ENCODE measurements at places on chromosomes 12 and 14.

DNA sequence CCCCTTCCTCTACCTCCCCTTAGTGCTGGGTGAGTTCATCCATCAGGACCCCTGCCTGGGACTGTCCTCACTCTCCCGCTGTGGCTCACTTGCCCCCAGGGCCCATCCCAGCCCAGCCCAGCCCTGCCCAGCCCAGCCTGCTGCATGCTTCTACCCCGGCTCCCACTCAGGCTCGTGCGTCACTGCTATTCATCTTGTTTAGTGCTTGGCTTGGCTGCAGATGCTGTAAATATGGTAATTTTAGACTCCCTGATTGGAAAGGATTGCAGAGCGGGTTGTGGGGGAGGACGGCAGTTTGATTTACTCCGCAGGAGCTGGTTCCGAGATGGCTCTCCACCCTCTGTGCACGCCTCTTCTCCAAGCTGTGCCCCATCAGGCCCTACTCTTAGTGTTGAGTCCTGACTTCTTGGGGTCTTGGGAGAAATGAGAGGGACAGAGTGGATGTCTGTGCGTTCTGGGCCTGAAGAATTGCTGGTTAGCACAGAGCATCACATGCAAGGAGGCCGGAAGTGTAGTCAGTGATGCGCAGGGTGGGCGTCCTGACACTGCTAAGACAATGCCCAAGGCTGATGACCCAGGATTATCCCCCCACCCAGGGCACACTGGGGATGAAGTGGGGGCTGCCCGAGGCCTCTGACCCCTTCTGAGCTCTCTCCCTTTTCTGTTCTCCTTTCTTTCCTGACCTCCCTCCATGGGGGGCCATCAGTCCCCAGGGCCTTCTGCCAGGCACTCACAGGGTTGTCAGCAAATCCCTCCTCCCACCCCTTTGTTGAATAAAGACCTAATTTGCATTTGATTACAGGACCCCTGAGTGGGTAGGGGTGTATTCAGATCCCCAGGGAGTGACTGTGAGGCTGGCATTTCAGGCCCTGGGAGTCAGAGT, 244.4 kb downstream of the ZFP36L1 start:
- peak; percentile 45 for DNase-seq

GRCh38 chr12:88181881-88182280, 39.8 kb downstream of the TMTC3 start:
- no peak for DNase-seq

- no peak for DNase-seq
Measured at GRCh38 chr12:22083167-22083566, 37.1 kb downstream of the CMAS start.

DNA sequence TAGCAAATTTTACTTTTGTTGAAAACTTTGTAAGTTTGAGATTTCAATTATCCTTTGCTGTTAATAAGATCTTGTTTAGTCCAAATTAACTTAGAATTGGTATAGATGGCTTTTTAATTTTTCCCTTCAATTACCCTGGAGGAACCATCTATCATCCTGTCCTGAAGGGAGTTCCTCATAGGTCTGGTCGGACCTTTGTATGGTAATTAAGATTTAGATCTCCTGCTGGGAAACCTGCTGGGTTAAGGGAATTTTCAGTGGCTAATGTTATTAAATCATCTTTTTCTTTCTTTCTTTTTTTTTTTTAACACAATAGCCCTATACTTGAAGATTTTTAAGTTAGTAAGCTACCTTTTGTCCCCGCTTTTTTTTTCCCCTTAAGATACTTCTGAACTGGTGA, 63.0 kb upstream of the PRMT8 start:
- DNase-seq, result no peak

- no peak for DNase-seq
Measured at GRCh38 chr14:21191261-21191808, 35.5 kb upstream of the OR5AU1 start.

- no peak for DNase-seq
Measured at GRCh38 chr14:51449681-51450080, 202.0 kb upstream of the FRMD6 start.

GRCh38 chr14:84792722-84793410, 737.1 kb upstream of the FLRT2 start:
- no peak for DNase-seq

GRCh38 chr12:93912086-93912733, 235.0 kb downstream of the CRADD start:
- DNase-seq, result no peak

- no peak for DNase-seq
Measured at GRCh38 chr14:29310757-29311156, 544.2 kb downstream of the FOXG1 start.

- no peak for DNase-seq
Measured at GRCh38 chr14:100899884-100900771, 3.4 kb downstream of the RTL1 start.

GRCh38 chr12:124655698-124656516, 88.5 kb upstream of the NCOR2 start:
- peak; percentile 33 for DNase-seq

DNA sequence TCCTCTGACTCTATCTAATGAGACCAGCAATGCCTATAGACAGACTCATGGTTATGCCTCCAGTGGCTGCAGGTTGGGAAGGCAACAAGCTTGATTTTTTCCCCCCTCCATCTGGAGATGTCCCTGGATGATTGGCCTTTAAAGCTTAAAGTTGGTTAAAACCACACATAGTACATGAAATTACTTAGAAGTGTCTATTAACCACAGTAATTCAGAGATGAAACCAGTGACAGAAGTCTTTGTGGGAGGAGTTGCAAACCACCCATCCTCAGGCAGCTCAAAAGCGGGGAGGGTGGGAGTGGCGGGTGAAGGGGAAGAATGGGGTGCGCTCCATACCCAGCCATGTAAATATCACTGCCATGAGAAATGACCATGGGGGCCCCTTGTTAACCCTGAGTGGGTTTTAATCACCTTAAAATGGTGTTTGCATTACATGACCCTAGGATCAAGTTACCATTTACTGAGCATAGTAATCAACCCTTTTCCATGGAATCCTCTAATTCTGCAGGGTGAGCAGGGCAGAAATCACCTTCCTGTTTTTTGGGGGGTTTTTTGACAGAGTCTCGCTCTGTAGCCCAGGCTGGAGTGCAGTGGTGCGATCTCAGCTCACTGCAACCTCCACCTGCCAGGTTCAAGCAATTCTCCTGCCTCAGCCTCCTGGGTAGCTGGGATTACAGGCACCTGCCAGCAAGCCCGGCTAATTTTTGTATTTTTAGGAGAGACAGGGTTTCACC, 133.5 kb downstream of the FOXN3 start:
- DNase-seq, result no peak

DNA sequence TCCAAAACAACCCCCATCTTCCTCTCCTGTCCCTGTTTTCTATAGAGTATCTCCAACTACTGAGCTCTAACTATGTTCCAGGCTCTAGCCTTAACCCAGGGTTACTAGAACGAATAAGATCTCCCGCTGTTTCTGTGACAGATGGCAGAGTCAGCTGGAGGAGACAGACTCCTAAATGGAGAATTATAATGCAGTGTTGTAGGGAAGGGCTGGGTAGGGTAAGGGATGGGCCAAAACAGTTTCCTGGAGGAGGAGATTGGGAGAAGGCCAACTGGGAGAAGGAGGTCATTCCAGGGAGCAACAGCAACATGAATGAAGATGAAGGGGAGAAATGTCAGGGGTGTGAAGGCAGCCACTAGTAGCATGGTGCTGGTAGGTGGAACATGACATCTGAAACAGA, 73.4 kb upstream of the ANO4 start:
- DNase-seq, result no peak
